ENCODE measurements at places on chromosomes 3 and 15.
A peak's percentile ranks its signal among the peaks of the same experiment; 100 is the strongest.

DNA sequence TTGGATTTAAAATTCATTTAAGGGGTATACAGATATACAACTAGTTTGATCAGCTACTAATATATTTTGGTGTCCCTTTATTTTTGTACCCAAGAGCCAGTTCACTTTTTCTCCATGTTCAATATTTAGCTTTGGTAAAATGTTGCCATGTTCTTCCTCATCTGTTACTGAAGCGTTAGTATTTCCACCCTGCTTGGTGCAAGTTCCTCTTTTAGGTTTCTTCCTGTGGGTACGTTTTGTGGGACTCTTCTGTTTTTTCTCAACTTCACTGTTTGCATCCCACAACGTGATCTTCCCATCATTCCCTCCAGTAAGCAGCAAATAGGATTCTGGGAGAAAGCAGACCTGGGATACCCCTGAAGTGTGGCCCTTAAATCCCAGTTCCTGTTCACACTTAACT is 14.1 kb downstream of the WDR53 start:
- DNase-seq, result no peak

DNA sequence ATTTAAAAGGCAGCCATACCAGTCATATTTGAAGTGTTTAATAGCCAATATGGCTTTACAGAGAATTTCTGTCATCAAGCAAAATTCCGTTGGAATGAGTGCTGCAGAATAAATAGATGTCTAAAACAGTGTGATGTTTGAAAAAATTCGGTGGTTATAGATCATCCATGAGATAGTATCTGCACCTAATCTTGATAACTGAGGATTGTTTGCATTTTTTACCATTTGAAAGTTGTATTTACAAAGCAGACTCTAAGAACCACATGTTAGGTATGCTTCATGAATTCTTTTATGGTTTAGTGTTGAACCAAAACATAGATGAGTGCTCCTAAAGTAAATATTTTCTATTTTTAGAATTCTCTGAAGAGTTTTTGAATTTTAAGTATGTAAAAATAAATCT is 476.1 kb downstream of the NAALADL2 start:
- no peak for DNase-seq

DNA sequence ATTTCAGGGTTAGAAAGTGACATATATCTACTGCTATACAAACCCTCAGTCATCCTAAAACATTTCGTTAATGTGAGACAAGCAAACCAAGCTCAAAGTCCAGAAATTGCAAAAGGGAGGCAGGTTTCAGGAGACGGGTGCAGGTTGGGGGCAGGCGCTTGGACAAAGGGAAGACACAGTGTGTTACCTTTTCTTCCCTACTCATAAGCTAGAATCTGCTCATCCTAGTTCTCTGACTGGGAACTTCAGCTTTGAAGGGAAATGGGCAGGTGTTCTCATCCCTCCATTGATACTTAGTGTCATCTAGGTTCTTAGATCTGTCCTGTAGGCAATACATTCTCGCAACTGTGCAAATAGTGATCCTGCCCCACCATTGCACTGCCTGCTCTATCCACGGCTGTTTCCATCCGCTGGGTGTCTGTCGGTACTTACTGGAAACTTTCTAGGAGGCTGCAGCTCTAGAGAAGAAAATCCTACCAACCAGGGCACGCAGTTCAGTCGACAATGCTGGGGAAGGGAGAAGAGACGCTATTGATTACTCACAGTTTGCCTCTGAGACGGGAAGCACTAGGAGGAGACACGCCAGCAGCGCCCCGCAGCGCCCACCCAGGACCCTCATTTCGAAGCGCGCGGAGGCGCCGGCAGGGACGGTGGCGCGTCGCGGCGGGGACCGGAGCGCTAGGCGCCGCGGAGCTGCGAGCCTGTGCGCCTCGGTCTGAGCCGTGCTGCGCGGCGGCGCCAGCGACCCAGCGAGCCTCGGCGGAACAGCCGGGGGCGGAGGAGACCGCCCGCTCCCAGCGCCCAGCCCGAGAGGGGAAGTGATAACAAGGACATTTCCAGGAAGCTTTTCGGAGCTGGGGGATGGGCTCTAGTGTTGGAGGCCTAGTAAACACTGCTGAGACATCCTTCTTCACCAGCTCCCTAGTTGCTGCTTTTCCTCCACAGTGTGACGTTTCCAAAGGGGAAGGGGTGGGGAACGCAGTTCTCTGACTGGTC is at the start of gene PROS1:
Gene PROS1, minus strand, starts transcription at position 766 of the 996 bp plus-strand sequence. Its CDS starts 147 bp downstream, at position 619.
- peak; percentile 37 for DNase-seq

- DNase-seq, result no peak
Observed at GRCh38 chr3:62261121-62261520, 112.2 kb downstream of the FEZF2 start.

DNA sequence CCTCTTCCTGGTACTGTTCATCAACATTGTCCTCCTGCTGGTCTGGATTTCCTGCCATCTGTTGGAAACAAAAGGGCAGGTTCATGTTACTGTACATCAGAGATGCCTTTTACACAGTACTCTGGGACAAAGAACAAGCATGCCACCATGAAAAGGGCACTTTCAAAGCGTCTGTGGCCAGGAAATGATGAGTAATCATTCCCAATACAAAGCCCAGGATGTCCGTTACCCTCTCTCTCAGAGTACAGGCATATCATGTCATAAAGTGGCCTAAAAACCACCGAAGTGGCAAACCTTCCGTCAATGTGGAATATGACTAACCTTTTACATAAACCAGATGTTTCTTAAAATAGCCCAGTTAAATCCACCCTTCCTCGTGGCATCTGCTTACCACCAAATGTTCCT is 71.2 kb downstream of the GOLIM4 start:
- DNase-seq, result no peak

DNA sequence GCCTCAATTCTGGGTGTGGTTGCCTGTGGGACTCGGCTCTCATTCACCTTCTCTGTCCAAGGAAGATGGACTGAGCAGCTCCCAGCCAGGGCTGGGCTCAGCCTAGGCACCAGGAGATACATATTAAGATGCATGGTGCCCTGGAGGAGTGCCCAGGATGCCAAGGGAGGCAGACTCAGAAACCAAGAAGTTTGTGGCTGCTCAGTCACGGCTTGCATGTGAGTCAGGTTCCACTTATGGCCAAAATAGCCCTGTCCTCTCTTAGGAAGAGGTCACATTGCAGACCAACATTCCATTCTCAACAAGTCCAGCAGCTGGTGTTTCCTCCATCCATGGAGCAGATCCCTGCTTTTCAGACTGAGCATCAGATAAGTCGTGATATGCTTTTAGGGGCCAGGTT is 21.8 kb downstream of the CDCP1 start:
- DNase-seq, result no peak

GRCh38 chr3:150020527-150020926 is 49.8 kb upstream of the PFN2 start:
- DNase-seq, result no peak

Measured in stimulated activated CD4-positive, alpha-beta T cell treated with anti-CD3 and anti-CD28 coated beads, Interleukin-4, amount 100 ng/mL, for 48 hours (primary cell).